ENCODE measurements at places on chromosomes 1 and 21. TPM values are rescaled to one million over a fixed set of nuclear protein-coding genes. Genes with fewer than 3 reads are reported as not detected.

Gene OR2L2
- not detected for total RNA-seq

DNA sequence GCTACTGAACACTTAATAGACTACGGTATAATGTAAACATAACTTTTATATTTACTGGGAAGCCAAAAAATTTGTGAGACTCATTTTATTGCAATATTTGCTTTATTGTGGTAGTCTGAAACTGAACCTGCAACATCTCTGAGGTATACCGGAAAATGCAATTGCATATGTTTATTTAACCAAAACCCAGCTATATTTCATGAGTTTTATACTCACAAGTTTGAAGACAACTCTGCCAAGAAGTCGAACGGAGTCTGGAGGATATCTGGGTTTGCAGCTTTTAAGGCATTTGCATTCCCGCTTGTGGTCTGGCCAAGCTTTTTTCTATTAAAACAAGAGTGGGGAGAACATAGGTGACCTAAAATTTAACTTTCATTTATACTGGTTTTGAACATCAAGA is 171.9 kb downstream of the SMYD3 start:
- no peak for DNase-seq

GRCh38 chr21:17231771-17232170 is 281.1 kb upstream of the CXADR start:
- DNase-seq: no peak

Gene APOBEC4
- not detected for total RNA-seq

Gene OPRD1
- 0.03 TPM for total RNA-seq

Gene AMY1A
- not detected for total RNA-seq

Gene DNALI1
- total RNA-seq: 0.23 TPM

- peak; percentile 64 for DNase-seq
These were observed 1.3 kb downstream of the AGRN start for GRCh38 chr1:1021010-1021919.

DNA sequence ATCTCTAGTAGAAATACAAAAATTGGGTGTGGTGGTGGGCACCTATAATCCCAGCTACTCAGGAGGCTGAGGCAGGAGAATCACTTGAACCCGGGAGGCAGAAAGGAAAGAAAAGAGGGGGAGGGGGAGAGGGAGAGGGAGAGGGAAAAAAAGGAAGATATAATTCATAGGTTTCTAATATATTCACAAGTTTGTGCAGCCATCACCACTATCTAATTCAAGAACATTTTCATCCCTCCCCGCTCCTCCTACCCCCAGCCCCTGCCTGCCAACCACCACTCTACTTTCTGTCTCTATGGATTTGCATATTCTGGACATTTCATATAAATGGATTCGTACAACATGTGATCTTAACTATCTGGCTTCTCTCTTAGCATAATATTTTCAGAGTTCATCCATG is 133.1 kb upstream of the KIAA1614 start:
- DNase-seq: no peak

- DNase-seq: no peak
These were observed 91.3 kb downstream of the ZSCAN20 start for GRCh38 chr1:33563699-33564098.

GRCh38 chr1:50105433-50105832 is 3.3 kb upstream of the ELAVL4 start:
- DNase-seq: peak; percentile 12

Gene PLEKHN1
- 2.4 TPM for total RNA-seq

All from HT-29 (cell line).